Naive thymus-derived CD8-positive, alpha-beta T cell (primary cell): ENCODE measurements at places on chromosomes 12 and 14.

DNA sequence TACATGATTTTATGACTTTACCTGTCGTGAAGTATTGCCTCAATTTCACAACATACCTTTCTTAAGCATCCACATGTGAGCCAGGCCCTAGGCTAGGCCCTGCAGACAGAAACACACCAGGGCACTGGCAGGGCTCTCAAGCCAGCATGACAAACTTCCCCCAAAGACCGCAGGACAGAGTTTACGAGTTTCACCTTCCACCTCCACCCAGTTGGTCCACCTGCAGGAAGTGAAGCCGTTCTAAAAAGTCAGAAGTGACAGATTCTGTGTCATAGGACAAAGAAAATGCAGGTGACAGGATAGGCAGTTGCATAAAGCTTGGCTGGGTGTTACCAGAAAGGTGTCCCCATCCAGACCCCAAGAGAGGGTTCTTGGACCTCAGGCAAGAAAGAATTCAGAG, 382.3 kb downstream of the PCNX1 start:
- DNase-seq = no peak

- no peak for DNase-seq
Observed at GRCh38 chr12:68785358-68785757, 22.6 kb upstream of the MDM2 start.

- DNase-seq = no peak
Observed at GRCh38 chr14:77580477-77580876, 36.0 kb downstream of the SPTLC2 start.

- no peak for DNase-seq
Observed at GRCh38 chr12:128009108-128009507, 257.9 kb upstream of the TMEM132C start.

DNA sequence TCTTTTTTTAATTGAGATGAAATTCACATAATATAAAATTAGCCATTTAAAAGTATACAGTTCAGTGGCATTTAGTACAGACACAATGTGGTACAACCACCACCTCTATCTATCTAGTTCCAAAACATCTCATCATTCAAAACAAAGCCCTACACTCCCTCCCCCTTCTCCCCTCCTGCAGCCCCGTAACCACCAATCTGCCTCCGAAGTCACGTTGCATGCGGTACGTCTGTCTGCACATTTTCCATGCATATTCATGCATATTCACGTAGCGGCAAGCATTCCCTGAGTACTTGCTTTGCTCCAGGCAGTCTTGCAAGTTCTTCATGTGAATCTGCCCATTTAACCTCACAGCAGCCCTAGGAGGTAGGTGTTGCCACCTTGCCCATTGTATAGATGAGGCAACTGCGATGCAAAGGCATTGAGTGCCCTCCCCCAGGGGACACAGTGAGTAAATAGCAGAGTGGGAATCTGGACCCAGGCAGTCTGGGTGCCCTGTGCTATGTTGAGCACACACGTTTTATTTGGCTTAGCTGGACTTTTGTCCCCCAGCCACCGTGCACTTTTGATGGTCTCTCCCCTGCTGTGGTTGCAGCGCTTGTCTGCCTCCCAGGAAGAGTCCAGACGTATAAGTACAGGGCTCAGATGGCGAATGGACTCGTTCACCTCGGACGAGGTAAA, 43.4 kb downstream of the RIN3 start:
- peak; percentile 38 for DNase-seq
